Activated naive CD4-positive, alpha-beta T cell treated with anti-CD3 and anti-CD28 coated beads, Interleukin-2, amount 50 U/mL, for 72 hours (primary cell): ENCODE measurements at places on chromosomes 1 and 21. TPM values are rescaled to one million over a fixed set of nuclear protein-coding genes. Genes with fewer than 3 reads are reported as not detected.

Gene MCOLN2
- total RNA-seq: 37.3 TPM

Gene CR1L
- total RNA-seq: not detected

Gene CD244
- total RNA-seq: not detected

Gene ARHGEF10L
- total RNA-seq: not detected

Gene ATP5PF
- total RNA-seq: 114 TPM

Gene CHD5
- total RNA-seq: 0.47 TPM
